Thymus (tissue), 14 donors: ENCODE measurements at places on chromosomes 7 and 10. TPM values are rescaled to one million over a fixed set of nuclear protein-coding genes. Genes with fewer than 3 reads are reported as not detected.
A peak's percentile ranks its signal among the peaks of the same experiment; 100 is the strongest.

Gene CTBP2
- 14.6 TPM for polyA plus RNA-seq

DNA sequence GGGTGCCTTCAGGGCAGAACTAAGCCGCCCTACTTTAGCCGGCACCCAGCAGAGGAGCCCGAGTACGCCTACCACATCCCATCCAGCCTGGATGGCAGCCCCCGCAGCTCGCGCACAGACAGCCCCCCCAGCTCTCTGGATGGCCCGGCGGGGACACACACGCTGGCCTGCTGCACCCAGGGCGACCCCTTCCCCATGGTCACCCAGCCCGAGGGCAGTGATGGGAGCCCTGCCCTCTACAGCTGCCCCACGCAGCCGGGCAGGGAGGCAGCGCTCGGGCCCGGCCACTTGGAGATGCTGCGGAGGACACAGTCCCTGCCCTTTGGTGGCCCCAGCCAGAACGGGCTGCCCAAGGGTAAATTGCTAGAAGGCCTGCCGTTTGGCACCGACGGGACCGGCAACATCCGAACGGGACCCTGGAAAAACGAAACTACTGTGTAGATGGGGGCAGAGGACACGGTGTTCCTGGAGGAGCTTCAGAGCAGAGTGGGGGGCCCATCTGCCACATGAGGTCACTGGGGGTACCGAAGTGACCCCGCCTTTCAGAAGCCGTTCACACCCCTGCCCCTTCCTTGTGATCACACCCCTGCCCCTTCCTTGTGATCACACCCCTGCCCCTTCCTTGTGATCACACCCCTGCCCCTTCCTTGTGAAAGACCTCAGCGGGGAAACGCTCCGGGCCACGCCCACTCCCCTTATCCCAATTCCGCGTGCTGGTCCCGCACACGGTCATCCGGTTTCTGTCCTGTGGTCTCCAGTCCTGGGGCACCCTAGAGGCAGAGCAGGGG, 30.8 kb upstream of the KNDC1 start:
- no peak for DNase-seq

DNA sequence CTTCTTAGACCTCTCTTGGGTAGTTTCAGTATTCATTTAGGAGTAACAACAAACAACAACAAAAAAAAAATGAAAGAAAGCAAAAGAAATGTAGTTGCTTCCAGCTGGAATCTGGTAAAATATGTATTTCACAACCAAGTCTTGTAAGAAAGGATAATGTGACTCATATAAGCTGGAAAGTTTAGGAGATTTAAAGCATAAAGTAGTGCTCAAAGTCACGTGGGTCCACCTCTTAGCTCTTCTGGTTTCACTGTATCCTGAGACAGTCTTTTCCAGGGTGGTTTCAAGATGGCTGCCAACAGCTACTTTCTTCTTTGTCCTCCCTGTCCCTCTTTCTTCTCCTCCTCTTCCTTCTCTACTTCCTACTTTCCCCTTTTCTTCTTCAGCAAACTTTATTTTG, 69.5 kb upstream of the CDK13 start:
- no peak for DNase-seq

DNA sequence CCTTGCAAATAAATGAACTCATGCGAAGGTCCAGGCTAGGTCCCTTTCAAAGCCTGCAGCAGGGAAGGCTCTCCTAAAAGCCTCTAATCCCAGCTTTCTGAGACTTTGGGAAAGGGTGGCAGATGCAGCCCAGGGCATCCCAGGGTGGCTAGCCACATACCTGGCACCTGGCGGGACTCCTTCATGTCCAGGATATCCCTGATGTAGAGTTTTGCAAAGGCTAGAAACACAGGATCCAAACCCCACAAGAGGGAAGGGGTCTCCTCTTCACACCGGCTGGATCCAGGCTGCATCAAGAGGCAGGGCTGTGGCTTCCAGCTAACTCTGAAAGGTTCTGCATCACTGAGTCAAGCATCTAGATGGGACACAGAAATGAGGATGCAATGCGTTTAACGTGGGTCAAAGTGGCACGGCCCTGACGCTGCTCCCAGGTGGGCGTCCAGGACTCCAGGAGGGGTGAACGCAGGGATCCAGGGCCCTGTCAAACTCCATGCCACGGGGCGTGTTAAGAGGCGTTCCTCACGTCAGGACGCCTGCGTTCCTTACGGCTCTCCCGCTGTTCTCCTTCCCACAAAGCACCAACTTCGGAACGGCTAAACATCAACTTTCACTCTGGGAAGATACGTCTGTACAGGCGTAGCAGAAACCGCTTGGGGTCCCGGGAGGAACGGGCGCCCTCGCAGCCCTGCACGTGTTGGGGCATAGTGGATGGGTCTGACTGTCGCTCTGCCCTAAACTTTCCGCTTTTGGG, 507 bp downstream of the STN1 start:
- peak; percentile 36 for DNase-seq
